HepG2 (cell line): ENCODE measurements at places on chromosomes 12 and 14.
A peak's percentile ranks its signal among the peaks of the same experiment; 100 is the strongest.

- DNase-seq: no peak
Measured at GRCh38 chr12:80708259-80708974, 983 bp downstream of the MYF6 start.

- DNase-seq: no peak
Measured at GRCh38 chr14:101442451-101442850, 118.8 kb upstream of the DIO3 start.

DNA sequence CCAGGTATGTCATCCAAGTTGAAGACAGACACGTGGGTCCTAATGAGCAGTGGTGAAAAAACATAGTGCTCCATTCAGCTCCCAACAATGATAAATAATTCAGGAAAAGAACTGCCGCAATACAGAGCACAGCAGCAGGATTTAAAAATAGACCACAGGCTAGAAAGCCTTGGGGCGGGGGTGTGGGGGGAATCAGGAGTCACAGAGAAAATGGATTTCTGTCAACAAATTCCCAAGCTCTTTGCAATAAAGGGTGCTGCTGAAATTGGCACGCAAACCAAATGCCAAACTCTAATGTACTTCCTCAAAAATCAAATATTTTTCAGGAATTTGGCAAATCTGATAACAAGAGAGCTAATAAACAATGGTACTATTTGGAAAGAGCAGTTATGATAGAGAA, 58.6 kb downstream of the R3HDM2 start:
- no peak for DNase-seq

GRCh38 chr12:112711507-112711906, 80.0 kb upstream of the RPH3A start:
- DNase-seq: no peak

DNA sequence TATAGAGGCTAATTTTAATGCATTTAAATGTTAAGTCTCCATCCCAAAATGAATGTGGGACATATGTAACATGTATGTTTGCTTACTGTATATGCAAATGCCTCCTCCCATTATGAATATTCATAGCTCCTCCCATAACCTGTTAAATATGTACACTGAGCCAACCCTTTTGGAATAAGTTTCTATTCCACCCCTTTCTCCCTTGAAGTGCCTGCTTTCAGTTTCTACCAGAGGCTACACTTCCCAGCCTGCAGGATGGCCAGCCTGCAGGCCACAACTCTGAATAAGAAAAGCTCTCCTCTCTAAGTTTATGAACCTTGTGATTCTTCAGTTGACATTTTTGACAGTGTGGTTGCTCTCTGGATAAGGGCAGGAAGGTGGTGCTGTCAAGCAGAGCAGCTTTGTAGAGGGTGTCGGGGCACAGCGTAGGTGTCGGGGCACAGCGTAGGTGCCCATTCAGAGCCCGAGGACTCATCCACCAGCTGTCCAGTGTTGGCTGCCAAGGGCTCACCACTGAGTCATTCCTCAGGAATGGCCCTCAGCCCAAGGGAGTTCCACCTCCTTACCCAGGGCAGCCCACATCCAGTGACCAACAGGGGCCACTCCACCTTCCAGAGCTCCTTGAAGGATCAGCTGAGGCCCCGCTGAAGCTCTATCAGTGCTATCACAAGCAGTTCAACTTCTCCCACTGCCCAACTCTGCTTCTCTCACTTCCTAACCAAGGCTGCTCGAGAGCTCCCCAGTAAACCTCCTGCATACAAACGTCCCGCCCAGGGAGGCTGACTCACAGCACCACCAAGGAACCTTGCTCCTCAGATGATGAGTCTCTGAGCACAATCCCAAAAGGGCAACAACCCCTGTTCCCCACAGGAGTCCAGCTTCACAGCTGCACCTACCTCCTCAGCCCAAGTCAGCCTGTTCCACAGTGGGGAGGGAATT, 31.4 kb downstream of the VWF start:
- DNase-seq: no peak

- no peak for DNase-seq
Measured at GRCh38 chr14:90664911-90665310, 151.3 kb downstream of the TTC7B start.

DNA sequence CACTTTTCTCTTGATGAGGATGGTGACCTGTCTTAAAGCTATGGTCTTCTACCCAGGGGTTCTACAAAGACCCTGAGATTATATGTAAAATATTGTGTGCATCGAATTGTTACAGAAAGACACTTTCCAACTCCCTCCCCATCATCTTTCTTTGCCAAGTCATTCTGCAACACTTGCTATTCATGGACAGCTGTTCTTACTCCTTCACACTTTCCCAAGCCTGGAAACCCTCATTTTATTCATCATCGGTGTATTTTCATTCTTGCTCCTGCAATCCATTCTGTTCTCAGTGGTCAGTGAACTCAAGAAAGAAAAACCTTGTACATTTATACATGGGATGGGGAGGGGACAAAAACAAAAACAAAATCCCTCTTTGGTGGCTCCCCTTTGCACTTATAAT, 90.5 kb upstream of the STXBP6 start:
- no peak for DNase-seq

- DNase-seq: no peak
Measured at GRCh38 chr12:58487678-58488161, 432.6 kb downstream of the LRIG3 start.

DNA sequence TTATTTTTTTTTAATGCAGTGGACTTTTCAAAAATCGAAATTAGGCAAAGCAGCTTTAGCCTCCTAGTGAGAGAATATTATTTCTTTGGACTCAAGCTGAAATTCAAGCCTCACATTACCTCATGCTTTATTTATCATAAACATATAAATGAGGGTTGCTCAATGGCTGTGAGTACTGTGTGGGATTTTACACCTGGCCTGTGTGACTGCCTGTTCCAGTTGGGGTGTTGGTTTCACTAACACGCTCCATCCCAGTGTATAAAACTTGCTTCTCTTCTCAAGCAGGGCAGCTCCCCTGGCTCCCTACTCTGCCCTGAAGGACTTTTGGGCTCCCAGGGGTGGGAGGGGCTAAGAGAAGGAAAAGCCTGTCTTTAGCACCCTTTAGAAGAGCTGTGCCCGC, 15.0 kb downstream of the ANKLE2 start:
- DNase-seq: no peak

- DNase-seq: no peak
Measured at GRCh38 chr14:93936245-93936644, 9.1 kb downstream of the FAM181A start.

GRCh38 chr14:52801014-52801712, 9.8 kb upstream of the GNPNAT1 start:
- DNase-seq: no peak

GRCh38 chr14:70332015-70332414, 27.5 kb downstream of the COX16 start:
- no peak for DNase-seq

- DNase-seq: no peak
Measured at GRCh38 chr14:103997391-103997790, 55.1 kb upstream of the RD3L start.

GRCh38 chr14:96514694-96515093, 12.5 kb downstream of the PAPOLA start:
- no peak for DNase-seq

- DNase-seq: peak; percentile 5
Measured at GRCh38 chr14:67360470-67361206, 510 bp downstream of the EIF2S1 start.

- DNase-seq: peak; percentile 16
Measured at GRCh38 chr14:61256826-61257468, 24.2 kb downstream of the TMEM30B start.

DNA sequence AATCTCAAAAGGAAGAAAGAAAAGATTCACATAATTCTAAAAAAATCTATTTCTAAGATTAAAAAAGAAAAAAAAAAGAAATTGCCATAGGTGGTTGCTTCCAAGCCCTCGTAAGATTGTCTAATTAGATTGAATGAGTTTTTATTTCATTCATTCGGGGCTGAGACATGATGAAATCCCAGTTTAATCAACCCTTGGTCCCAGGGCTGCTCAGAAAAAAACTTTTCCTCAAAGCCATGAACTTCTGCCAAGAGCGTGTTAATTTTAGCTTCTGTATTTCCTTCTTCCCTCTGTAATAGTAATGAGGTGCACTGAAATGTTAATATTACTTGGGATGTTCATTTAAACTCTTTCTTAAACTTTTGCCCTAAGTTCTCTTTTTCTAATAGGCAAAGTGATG, 62.6 kb downstream of the TMEM132D start:
- DNase-seq: no peak

- DNase-seq: no peak
Measured at GRCh38 chr12:70982286-70982685, 61.7 kb upstream of the PTPRR start.

- no peak for DNase-seq
Measured at GRCh38 chr12:95096378-95096777, 23.0 kb upstream of the NR2C1 start.

- DNase-seq: no peak
Measured at GRCh38 chr14:99579903-99580571, 24.0 kb downstream of the CCDC85C start.

DNA sequence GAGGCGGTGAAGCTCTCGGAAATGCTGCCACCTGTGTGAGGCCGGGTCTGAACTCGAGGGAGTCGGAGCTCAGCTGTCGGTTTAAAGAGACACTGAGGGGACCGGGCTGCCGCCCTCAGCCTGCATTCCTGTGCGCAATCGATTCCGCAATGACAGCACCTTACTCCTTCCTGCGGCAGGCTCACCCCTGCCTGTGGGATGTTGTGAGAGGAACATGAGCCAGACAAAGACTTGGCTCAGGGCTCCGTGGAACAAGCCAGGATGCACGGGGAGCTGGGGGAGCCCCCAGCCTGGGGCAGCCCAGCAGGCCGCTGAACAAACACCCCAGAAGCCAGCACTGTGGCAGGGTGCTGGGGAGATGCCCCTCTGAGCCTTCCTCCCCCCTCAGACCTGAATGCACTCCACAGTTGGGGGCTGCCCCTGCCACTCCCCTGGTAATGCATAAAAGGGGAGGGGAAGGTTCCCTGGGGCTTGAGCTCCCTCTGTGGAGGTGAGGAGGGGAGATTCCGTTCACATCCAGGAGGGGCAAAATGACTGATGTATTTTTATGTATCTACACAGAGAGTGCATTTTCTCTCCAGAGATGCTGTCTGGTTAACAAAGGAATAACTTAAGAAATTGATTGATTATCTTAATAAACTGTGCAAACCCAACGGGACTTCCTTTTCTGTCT, 20.6 kb downstream of the RFLNA start:
- DNase-seq: no peak

- no peak for DNase-seq
Measured at GRCh38 chr14:77286576-77286975, 15.6 kb upstream of the NGB start.

GRCh38 chr14:74364271-74364880, 16.1 kb downstream of the VRTN start:
- DNase-seq: no peak

DNA sequence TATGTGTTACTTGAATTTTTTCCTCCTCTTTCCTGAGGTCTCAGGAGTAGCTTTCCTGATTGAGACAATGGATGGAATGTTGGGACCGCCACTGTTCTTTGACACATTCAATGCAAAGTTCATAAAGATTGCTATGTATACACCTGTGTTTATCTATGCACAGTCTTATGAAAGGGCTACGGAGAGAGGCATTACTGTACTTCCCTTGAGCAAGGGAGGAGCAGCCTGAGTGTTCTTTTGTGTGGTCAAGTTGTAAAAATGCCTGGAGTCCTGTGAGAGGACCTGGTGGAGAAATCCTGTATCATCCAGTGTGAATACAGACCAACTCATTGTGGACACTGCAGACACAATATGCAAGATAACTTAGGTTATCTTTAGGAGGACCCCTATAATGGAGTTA, 1.2 kb downstream of the SRGAP1 start:
- peak; percentile 88 for DNase-seq

GRCh38 chr12:65892841-65893251, 68.6 kb downstream of the HMGA2 start:
- no peak for DNase-seq

- DNase-seq: no peak
Measured at GRCh38 chr12:104827587-104827986, 130.5 kb downstream of the SLC41A2 start.

- no peak for DNase-seq
Measured at GRCh38 chr14:22118899-22119477, 445.4 kb upstream of the OR4E1 start.

DNA sequence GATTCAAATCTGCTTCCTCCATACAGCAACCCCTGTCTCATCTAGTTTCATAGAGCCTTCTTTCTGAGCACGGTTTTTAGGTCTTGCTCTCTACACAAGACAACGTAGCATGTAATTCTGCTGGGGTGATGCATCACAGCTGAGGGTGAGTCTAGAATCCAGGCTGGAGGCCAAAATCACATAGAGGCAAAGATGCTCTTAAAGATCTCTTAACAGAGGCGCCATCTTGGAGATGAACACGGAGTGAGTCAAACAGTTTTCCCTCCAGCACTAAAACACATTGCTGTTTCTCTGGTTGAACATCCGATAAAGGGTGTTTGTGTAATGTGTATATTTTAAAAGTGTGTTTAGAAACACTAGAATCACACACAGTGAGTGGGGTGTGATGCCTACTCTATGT, 78.9 kb downstream of the NOS1 start:
- no peak for DNase-seq

DNA sequence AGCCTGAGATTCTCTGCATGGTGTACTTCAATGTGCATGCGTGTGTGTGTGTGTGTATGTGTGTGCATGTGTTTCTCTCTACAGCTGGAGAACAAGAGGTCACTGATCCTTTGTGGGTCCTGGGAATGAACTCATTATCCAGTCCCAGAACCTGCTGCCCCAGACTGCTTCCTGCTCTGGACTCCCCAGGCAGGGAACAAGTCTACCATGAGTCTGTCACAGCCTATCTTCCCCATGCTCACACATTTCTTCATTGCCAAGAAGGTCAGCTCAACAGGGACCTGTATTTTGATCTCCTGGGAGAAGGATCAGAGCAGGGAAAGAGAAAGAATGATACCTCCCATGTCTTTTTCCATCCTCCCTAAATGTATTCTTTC, 2.9 kb upstream of the AGAP2 start:
- no peak for DNase-seq

DNA sequence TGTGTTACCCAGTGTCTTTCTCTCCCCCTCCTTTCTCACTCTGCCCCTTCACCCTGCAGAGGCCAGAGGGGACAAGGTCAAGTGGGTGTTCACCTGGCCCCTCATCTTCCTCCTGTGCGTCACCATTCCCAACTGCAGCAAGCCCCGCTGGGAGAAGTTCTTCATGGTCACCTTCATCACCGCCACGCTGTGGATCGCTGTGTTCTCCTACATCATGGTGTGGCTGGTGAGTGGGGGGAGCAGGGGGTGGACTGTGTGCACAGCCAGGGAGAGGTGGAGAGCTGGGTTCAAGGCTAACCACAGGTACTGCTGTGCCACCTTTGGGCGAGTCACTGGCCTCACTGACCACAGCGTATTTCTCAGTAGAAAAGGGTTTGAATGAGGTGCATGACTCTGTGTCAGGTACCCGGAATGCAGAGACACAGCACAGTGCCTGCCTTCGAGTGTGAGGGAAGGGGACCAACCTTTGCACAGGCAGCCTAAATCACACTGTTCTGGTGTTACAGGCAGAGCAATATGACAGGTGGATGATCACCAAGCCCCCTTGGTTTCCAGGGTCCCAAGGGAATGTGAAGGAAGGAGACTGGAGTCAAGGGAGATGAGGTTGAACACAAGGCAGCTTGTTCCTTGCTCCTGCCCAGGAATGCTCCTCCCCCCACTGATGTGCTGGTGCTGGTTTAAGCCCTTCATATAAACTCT, 30.8 kb upstream of the RIN3 start:
- DNase-seq: no peak

GRCh38 chr14:34437729-34438080, 24.3 kb downstream of the SPTSSA start:
- DNase-seq: no peak
